Fibroblast of mammary gland (primary cell): ENCODE measurements at places on chromosomes 2 and 18.

DNA sequence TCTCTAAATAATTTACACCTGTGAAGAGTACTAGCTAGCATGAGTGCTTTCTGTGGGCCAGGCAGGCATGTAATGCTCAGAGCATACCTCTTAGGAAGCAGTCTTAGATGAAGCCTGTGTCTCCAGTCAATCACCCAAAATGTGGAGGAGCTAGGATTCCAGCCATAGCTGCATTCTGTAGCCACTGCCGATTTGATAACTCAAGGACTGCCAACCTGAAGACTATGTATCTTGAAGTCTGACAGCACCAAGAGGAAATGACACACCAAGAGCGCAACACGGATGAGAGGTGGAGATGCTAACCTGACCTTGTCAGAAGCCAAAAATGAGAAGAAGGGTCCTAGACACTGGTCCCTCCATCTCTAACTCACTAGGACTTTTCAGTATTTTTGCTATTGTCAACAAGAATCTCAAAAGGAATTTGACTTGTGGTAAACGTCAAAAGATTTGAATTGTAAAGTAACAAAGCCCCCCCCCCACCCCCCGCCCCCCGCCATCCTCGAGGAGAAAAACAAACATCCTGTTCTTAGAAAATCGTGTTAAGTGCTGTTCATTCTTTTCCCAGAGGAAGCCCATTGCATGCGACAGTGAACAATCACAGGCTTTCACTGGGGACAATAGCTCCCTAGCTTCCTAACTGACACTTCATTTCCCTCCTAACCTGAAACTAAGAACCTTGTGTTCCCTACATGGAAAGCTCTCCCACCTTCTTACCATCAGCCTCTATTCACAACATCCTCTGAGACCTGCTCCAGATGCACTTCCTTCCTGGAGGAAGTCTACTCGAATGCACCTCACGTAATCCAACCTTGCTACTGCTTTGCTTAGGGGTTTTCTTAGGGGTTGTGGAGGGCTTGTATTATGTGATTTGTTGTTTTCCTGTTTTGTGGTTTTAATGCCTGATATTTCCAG, 14.7 kb downstream of the CDC42EP3 start:
- DNase-seq = no peak

DNA sequence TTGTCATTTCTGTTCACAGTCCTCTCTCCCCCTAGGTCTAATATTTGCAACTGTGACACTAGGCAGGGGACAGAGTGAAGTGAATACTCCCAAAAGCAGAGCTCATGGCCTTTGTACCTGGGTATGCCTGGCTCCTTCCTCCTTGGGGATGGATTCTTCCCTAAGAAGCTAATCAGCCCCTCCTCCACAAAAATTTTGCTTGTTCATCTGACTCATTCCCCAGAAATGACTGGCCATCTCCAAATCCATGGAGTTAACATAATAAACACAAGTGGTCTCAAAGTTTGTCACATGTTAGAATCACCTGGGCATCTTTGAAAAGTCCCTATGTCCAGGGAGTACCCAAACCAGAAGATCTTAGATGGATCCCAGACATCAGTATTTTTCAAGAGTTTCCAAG, 65.3 kb downstream of the SUCLG1 start:
- no peak for DNase-seq

DNA sequence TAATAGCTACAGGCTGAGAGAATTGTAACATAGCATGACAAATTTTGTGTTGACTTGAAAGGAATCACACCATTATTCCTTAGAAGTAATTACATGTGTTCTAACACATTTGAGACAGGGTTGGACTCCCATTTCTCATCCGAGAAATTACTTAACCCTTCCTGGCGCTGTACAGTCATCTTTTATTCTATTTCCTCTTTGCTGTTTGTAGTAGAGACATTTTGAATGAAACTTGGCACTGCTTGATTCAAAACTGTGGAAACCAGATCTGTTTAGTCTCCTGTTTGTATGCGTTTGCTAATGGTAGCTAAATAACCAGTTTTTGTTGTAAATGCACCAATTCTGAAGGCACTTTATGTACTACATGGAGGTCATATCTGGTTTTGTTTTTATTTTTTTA, 231.9 kb downstream of the ALPK2 start:
- no peak for DNase-seq

- no peak for DNase-seq
These were observed 33.2 kb downstream of the B3GNT2 start for GRCh38 chr2:62229082-62229605.

DNA sequence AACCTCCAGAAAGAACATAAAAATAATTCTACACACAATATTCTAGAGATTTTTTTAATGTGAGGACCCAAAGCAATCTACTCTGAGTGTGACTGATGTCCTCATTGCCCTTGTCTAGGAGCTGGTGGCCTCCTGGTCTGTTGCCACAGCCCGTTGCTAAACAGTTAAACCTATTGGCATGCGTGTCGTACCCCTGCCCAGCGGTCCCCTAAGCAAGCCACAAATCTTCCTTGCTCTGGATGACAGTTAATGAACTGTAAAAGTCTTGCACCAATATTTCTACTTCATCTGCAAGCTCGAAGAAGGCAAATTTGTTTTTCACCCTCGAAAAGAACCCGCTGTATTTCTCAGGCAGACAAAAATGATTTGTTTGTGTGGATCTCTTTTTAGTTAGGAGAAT, 489.1 kb upstream of the MEX3C start:
- DNase-seq = no peak

- no peak for DNase-seq
These were observed 5.5 kb upstream of the TTL start for GRCh38 chr2:112476434-112476833.

- no peak for DNase-seq
These were observed 1304.3 kb upstream of the DDX18 start for GRCh38 chr2:116510117-116510671.
